Umbilical cord (tissue), 2 donors: ENCODE measurements at places on chromosomes 6 and 20. TPM values are rescaled to one million over a fixed set of nuclear protein-coding genes. Genes with fewer than 3 reads are reported as not detected.
A peak's percentile ranks its signal among the peaks of the same experiment; 100 is the strongest.

GRCh38 chr6:44036196-44036595 lies 91.1 kb downstream of the MRPL14 start:
- no peak for DNase-seq

DNA sequence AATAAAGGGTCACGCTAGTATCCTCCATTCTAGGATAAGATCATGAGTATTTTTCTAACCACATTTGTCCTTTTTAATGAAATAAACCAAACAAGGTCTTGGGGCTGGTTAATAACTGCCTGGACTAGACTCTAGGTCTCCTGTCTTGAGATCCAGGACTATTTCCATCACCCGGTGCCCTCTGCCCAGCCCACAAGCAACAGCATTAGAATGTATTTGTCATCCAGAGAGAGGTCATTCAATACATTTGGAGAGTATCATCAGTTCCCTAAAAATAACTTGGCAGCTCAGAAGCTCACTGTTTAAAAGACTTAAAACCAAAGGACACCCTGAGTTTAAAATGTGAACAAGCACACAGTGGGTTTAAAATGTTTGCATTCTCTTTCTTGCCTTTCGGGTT lies 4.4 kb upstream of the RBM24 start:
- no peak for DNase-seq

GRCh38 chr6:131828080-131828479 lies 20.3 kb downstream of the ENPP1 start:
- DNase-seq = peak; percentile 57

The DYNLT2 gene
- total RNA-seq = 13.0 TPM

The PCK1 gene
- total RNA-seq = 6.3 TPM

GRCh38 chr6:130012728-130013127 lies 5.7 kb upstream of the L3MBTL3 start:
- no peak for DNase-seq

DNA sequence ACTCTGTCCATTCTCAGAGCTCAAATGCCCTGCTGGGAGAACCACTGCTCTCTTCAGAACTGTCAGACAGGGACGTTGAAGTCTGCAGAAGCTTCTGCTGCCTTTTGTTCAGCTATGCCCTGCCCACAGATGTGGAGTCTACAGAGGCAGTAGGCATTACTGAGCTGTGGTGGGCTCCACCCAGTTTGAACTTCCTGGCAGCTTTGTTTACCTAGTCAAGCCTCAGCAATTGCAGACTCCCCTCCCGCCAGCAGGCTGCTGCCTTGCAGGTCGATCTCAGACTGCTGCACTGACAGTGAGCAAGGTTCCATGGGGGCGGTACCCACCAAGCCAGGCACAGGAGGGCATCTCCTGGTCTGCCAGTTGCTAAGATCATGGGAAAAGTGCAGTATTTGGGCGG lies 21.8 kb upstream of the UFL1 start:
- no peak for DNase-seq

- DNase-seq = no peak
These were observed 442.0 kb upstream of the SOX4 start for GRCh38 chr6:21151530-21151929.

DNA sequence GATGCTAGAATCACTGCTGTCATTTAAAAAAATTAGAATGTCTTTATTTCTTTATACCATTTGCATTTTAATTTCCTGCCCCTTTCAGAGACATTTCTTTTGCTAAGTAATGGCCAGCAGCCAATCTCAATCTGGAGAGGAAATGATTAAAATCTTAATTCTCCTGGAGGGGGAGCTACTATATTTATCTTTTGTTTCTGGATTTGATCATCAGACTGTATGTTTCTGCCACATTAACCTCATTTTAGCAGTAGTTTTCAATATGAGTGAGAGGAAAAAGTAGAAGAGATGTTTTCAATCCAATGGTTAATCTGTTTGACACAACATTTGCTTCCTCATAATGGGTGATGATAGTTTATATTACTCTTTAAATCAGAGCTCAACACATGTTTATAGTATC lies 138.0 kb downstream of the FUT9 start:
- no peak for DNase-seq

- no peak for DNase-seq
These were observed 43.7 kb upstream of the ADTRP start for GRCh38 chr6:11822346-11822745.

DNA sequence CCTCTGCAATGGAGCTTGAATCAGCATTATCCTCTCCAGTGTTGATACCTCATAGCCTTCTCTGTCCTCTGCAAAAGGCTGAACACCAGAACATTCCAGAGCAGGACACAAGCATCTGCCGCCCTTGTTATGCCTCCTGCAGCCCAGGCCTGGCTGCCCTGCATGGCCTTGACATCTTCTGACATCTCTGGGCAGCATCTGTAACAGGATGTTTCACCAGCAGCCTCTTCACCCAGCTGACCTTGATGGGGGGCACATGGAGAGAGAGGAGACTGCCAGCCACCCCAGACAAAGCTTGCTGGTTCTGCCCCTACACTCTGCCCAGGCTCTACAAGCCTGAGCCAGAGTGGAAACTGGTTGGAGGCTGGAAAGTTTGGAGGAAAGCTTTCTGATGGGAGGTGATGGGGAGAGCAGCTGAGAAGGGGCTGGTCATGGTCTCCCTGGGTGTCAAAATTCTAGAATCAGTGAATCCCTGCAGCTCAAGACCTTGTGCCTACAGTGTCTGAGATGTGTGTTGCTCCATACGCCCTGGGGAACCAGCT lies 145.1 kb downstream of the MRPL14 start:
- no peak for DNase-seq

The PROKR2 gene
- not detected for total RNA-seq

The ZNF391 gene
- 1.7 TPM for total RNA-seq

DNA sequence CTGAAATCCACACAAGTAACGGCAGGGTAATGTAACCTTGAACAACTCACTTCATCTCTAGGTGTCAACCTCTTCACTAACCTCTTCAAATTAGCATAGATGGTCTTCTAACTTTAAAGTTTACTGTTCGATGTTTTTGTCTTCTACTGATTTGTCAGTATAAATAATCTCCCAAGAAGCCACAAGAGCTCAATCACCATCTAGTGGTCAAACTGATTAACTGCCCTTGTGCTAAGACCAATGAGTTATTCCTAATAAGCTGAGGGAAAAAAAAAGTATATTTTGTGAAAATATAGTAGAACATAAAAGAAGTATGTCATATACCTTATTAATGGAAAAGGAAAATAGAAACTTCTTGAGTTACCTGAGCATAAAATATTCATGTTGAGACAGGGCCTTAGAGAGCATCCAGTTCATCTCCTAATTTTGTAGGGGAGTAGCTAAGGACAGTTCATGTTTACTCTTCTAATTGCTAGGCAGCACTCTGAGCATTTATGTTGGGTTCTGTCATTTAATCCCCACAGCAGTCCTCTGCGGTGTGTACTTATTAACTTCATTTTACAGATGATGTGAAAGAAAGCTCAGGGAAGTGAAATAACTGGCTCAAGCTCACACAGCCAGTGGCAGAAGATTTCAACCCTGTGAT lies 317.1 kb downstream of the ESR1 start:
- DNase-seq = peak; percentile 43

The C6orf118 gene
- total RNA-seq = 1.9 TPM

DNA sequence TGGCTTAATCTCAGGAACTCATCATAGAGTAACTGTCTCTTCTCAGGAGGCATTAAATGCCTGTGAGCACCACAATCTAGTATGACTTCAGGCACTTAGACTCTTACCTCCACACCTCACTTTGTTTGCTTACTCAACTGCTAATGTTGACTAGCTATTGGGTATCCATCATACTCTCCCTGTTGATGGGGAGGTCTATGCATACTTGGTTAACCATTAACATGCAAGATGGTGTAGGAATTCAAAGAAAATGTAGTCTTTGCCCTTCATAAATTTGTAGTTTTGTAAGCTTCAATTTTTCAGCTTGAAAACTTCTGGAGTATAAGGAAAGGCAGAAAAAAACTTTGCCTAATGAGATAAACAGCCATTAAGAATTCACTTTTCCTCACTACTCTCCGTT lies 501.0 kb upstream of the MARCKS start:
- DNase-seq = no peak

The SH3BGRL2 gene
- total RNA-seq = 12.8 TPM

The SNAP25 gene
- 6.7 TPM for total RNA-seq

The CST5 gene
- total RNA-seq = not detected

- no peak for DNase-seq
These were observed 87.0 kb downstream of the ZMYND8 start for GRCh38 chr20:47269309-47270165.

DNA sequence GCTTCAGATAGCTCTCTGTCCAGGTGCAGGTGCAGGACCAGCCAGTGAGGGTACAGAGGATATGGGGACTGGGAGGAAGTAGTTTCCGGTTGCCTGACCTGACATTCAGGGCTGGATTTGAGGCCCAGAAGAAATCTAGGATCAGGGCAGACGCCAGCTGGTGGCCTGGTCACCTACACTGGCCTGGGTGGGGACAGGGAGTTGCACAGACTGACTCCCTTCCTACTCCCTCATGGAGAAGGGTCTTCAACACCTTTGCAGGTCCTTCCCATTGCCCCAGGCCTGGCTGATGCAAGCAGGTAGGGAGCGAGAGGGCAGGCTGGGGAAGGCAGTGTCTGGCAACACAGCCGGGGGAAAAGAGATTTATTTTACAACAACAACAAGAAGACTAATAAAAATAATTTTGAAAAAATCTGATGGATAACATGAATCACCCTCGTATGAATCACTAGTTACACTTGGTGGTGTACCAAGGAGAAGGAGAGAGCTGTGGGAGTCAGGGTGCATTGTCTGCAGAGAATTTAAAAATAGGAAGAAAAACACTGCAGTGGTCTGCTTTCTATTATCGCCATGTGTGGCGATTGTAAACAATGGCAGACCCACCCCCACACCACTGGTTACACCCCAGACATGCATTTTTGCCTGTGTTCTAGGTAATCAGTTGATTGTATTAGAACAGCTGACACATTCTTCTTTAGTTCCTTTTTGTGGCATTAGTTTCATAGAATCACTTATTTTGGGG lies 62.3 kb upstream of the SNX9 start:
- no peak for DNase-seq

The PTCHD4 gene
- 3.4 TPM for total RNA-seq

DNA sequence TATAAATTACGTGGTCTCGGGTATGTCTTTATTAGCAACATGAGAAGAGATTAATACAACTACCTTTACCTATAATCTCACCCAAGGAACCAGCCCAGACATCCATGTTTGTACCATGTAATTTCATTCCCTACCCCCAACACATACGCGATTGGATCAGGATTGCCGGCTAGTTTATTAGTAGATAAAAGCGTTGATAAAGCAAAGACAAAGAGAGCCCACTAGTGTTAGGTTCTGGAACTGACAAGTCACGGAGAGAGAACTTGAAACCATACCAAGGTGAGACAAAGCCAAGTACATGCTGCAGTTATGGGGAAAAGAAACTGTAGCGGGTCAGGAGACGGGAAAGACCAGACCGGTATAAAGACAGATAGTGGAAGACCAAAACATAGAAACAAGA lies 37.4 kb upstream of the FAM135A start:
- DNase-seq = no peak

- no peak for DNase-seq
These were observed 584 bp downstream of the MTCH1 start for GRCh38 chr6:36985417-36985807.

The HRH3 gene
- not detected for total RNA-seq

DNA sequence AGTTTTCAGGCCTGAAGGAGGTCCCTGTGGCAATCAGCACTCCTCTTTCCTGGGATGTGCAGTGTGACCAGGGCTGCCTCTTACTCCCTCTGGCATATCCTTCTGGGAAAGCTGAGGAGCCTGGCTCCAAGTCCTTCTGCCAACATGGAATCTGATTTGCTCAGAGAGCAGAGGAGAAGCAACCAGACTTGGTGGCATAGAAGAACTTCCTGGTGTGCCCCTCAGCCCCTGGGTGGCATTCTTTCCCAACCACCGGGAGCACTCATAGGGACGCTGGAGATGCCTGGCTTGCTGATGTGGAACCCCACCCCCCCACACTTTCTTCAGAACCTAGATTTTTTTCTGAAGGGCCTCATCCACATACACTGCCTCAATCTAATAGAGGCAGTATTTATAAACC lies 107.6 kb upstream of the TRAF3IP2 start:
- DNase-seq = no peak

The SUMO4 gene
- total RNA-seq = 17.3 TPM
